ENCODE measurements at places on chromosomes 1 and 21.

GRCh38 chr1:47180603-47181094, 9.2 kb downstream of the PDZK1IP1 start:
- DNase-seq = no peak

DNA sequence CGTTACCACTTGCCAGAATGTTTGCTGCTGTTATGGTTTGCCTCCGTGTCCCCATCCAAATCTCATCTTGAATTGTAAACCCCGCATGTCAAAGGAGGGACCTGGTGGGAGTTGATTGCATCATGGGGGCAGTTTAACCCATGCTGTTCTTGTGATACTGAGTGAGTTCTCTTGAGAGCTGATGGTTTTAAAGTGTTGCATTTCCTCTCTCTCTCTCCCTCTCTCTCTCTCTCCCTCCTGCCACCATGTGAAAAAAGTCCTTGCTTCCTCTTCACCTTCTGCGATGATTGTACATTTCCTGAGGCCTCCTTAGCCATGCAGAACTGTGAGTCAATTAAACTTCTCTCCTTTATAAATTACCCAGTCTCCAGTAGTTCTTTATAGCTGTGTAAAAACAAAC, 44.4 kb downstream of the CFHR5 start:
- DNase-seq = no peak

GRCh38 chr1:210250665-210250997, 18.0 kb downstream of the SERTAD4 start:
- peak; percentile 9 for DNase-seq

DNA sequence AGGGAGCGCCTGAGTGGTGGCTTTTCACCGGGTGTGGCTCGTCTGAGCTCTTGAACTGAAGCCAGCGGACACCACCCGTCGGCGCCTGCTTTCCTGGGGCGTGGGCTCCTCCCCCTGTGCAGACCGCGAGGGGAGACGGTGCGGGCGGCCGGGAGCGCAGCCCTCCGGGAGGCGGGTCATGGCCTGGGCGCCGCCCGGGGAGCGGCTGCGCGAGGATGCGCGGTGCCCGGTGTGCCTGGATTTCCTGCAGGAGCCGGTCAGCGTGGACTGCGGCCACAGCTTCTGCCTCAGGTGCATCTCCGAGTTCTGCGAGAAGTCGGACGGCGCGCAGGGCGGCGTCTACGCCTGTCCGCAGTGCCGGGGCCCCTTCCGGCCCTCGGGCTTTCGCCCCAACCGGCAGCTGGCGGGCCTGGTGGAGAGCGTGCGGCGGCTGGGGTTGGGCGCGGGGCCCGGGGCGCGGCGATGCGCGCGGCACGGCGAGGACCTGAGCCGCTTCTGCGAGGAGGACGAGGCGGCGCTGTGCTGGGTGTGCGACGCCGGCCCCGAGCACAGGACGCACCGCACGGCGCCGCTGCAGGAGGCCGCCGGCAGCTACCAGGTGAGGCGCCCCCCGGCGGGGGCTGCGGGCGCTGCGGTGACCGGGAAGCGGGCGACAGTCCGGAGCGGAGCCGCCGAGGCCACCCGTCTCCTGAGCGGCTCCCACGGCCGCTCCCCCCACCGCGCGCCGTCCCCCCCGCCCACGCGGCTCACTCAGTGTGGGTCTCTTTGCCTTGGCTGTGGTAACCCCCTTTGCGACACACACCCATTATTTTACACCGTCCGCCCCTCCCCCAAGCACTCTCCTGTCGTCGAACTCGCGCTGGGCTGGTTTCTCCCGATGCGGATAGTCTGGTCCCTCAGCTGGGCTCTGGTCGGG, at the start of gene TRIM58:
TSS of gene TRIM58 (plus strand) at position 119 of the 916 bp plus-strand sequence. CDS start at position 179, 60 bp downstream.
- DNase-seq = no peak

DNA sequence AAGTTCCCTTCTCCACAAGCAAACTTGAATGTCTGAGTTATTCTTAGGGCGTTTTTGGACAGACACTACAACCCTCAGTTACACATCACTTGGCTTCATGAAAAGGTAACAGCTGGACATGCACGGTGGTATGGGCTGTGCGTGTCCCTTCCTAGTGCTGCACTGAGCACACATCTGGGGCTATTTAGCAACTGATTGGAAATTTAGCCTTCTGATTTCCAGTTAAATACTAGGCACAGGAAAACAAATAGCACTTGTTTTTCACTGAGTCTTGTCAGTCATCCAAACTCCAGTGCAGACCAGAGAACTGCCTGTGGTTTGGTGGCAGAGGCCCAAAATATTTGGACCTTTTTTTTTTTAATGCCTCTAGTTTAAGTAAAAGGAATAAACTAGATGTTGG, 134.7 kb downstream of the TGFBR3 start:
- DNase-seq = no peak

Data from NCI-H774 (cell line).